Epithelial cell of proximal tubule (primary cell): ENCODE measurements at places on chromosomes 1 and 21. TPM values are rescaled to one million over a fixed set of nuclear protein-coding genes. Genes with fewer than 3 reads are reported as not detected.

- no peak for DNase-seq
Measured at GRCh38 chr1:19080721-19081120, 124.2 kb upstream of the IFFO2 start.

GRCh38 chr21:34801519-34802132, 132.8 kb downstream of the CLIC6 start:
- DNase-seq: no peak

- no peak for DNase-seq
Measured at GRCh38 chr1:78291418-78291817, 199.4 kb upstream of the PTGFR start.

GRCh38 chr21:44327603-44327974, 11.6 kb downstream of the CFAP410 start:
- DNase-seq: no peak

GRCh38 chr1:61887931-61888564, 145.8 kb downstream of the PATJ start:
- no peak for DNase-seq

DNA sequence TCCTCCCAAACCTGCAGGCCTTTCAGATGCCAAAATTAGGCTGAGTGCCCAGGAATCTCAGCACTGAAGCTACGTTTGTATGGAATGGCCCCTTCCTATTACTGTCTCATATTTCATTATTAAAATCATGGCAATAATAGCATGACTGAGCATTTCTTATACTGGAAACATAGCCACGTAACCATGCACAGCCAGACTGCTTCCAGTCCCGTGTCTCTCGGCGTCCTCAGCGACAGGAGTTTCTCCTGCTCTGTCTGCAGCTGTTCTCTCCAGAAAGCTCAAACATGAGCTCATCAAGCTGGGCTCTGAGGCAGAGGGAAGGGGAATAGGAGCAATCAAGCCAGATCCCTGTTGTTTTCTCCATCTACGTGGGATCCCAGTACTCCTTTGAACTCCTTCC, 104.0 kb downstream of the CDC7 start:
- no peak for DNase-seq

DNA sequence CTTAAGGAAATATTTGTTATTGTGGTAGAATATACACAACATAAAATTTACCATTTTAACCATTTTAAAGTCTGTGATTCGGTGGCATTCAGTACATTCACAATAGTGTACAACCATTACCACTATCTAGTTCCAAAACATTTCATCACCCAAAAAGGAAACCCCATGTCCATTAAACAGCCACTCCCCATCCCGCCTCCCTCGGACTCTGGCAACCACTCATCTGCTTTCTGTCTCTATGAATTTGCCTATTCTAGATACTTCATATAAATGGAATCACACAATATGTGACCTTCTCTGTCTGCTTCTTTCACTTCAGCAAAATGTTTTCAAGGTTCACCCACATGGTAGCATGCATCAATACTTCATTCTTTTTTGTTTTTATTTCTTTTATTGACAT, 51.3 kb downstream of the PTP4A2 start:
- no peak for DNase-seq

- DNase-seq: no peak
Measured at GRCh38 chr1:208045463-208046260, 134.7 kb upstream of the CD34 start.

GRCh38 chr1:46030074-46030870, 102.2 kb downstream of the PIK3R3 start:
- no peak for DNase-seq

- no peak for DNase-seq
Measured at GRCh38 chr1:1425753-1426495, 4.8 kb upstream of the ANKRD65 start.

DNA sequence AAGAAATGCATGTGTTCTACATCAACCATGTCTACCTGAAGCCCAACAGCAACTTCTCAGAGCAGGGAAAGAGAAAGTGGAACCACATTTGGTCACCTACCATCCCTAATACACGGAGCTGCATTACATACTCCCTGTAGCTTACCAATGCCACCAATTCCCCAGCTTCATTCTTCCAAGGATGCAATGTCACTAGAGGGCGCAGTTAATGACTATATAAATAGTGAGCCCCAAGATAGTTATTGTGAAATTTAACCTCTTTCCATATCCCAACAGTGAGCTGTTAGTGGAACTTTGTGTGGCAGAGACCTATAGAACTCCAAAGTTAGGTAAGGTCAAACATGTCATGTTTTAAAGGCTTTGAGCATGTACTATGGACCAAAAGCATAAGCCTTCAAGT, 618.3 kb downstream of the SMYD3 start:
- DNase-seq: no peak

- no peak for DNase-seq
Measured at GRCh38 chr1:16971341-16972188, 8.9 kb downstream of the MFAP2 start.

- DNase-seq: no peak
Measured at GRCh38 chr1:46485564-46486431, 3.8 kb upstream of the DMBX1 start.

GRCh38 chr1:164664127-164664526, 105.1 kb downstream of the PBX1 start:
- no peak for DNase-seq

- DNase-seq: no peak
Measured at GRCh38 chr1:171494076-171494475, 8.7 kb downstream of the PRRC2C start.

GRCh38 chr1:218496561-218496960, 151.4 kb downstream of the TGFB2 start:
- DNase-seq: peak; percentile 98

- DNase-seq: no peak
Measured at GRCh38 chr1:59027177-59027576, 243.3 kb upstream of the JUN start.

- DNase-seq: peak; percentile 33
Measured at GRCh38 chr1:81305997-81306452, 494.7 kb upstream of the ADGRL2 start.

GRCh38 chr1:191536791-191537429, 621.4 kb upstream of the RGS18 start:
- DNase-seq: no peak

- DNase-seq: no peak
Measured at GRCh38 chr1:236066828-236067386, 2.0 kb upstream of the NID1 start.

DNA sequence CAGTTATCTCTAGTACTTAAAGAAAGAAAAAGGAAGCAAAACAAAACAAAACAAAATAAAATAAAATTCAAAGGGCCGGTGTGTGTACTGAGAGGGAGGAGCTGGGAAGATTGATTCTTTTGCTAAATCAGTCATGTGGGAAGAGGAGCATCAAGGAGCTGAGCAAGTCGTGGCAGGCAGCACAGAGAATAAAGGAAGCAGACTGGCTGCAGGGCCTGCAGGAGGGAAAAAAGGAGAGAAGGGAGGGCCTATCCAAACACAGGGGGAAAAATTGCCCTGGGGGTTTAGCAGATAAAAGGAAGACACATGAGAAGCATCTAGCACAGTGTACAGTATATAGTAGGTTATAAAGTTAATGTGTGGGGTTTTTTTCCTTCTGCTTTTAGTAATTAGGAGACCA, 27.6 kb downstream of the AGO4 start:
- no peak for DNase-seq

DNA sequence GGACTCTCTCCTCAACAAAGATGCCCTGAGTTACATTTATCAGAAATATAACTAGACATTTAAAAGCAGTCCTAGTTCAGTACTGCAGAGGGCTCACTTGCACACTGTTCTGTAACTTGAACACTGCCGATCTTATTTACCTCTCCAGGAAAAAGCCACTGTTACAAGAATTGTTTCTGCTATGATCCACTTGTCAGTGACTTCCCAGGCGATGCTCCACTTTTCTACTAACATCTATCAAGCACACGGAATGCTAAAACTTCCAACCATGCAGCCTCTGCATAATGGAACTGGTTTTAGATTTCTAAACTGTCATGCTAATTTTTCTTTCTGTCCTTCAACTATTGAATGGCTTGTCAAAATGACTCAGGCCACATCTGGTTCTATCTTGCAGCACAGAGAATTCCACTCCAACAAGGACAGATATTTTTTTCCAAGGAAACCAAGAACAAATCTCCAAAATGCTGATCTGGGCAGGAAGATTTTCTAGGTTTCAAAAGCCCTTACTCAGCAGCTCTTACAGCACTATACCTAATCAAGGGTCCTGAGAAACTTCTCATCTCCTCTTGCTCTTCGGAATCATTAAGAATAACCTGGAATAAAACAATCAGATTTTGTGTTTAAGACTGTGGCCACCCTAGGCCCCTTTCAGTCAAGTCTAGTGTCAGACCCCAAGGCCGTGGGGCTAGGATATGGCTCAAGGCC, 9.9 kb downstream of the SEC16B start:
- no peak for DNase-seq

DNA sequence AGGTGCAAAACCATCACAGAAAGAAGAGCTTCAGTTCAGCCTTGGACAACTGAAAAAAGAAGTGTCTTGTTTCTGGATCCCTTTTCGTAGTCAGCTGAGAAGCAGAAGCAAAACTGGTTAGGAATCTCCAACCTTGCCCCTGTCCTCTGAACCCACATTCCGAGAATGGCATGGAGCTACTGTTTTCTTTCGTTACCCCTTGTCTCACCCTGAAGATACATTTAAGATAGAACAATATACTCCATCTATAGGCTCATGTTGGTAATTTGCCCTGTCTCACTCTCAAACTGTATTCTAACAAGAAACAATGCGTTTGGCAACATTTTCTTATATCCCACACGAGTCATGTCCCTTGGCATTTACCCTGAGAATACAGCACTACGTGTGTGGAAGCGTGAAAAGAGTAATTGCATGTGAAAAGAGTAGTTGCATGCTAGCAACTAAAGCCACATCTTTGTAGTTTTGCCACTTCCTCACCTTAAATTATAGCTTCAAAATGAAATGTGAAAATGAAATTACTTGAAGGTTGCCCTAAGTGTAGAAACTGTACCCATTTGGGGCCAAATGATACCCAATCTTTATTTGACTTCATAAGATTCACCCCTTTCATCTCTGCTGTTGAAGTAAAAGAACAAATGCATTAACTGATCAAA, 5.3 kb downstream of the SLAMF7 start:
- DNase-seq: no peak

DNA sequence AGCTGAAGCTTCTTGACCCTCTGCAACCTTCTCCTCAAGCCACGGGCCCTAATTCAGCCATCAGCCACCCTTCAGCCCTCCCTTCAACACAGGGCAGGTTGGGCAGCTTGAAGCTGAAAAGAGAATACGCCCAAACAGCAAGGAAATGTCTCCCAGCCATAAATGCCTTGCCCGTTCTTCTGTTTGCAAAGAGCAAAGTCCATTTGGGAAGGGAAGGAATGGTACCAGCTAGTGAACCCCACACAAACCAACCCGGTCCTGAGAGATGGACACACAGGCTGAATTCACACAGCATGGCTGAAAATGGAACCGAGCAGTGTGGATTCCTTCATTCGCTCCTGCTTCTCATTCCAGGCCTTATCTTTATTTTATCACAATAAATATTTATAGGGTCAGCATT, 11.5 kb downstream of the PLEKHA6 start:
- DNase-seq: no peak

DNA sequence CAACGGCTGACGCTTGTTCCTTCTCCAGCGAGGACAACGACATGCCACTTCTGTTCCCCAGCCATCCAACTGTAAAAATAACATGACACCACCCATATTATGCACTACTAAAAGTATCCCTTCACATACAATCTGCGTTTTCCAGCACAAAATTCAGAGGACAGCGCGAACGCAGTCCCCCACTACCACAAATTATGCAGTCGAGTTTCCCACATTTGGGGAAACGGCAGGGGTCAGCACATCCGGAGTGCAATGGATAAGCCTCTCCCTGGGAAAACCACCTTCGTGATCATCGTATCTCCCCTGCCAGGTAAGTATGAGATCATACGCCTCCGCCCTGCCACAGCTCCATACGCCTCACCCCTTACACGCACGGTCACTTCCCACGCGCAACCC, 120.9 kb downstream of the PPIAL4G start:
- DNase-seq: no peak

DNA sequence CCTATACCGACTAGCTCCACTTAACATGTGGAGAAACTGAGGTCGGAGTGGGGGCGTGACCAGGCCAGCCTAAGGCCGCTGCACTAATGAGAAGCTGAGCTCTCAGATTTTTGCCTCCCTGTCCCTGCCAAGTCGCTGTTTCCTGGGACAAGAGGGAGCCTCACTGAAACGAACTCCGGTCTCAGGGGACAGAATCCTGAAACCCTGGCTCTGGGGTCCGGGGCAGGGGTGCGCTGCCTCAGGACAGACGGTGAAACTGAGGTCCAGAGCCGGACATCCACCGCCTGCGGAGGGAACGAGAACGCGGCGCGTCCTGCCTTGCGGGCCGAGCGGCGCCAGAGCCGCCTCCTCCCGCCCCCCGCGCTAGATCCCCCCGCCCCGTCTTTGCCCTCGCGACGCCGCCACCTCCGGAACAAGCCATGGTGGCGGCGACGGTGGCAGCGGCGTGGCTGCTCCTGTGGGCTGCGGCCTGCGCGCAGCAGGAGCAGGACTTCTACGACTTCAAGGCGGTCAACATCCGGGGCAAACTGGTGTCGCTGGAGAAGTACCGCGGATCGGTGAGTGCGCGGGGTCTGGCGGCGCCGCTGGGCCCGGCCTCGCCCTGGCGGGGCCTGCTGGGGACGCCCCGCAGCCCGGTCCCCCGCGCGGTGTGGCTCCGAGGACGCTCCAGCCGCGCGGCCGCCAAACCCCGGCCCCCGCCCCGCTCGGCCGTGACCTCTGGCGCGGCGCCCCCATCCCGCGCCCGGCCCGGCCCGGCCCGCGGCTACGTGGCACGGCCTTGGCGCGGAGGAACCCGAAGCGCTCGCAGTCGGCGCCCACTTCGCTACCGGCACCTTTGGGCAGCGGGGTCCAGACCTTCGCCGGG, at the start of gene GPX7:
GPX7 (plus strand) TSS at position 381 of the 865 bp plus-strand sequence; CDS start at position 420, 39 bp downstream.
- DNase-seq: no peak

Gene RXFP4
- not detected in 2 replicates for total RNA-seq

Gene KMO
- total RNA-seq: 1.0 TPM in 1 of 2 replicates, not detected in the other

Gene PIP5K1A
- 62.1 and 68.9 TPM in 2 replicates for total RNA-seq

Gene TLR5
- total RNA-seq: under 0.01 and 0.12 TPM in 2 replicates

Gene FCRL6
- not detected in 2 replicates for total RNA-seq

Gene FMO3
- not detected in 2 replicates for total RNA-seq

Gene S100A9
- 18.9 and 88.6 TPM in 2 replicates for total RNA-seq

Gene RHOU
- 0.14 and 0.58 TPM in 2 replicates for total RNA-seq

Gene USP21
- 10.2 and 20.6 TPM in 2 replicates for total RNA-seq

Gene TTC3
- total RNA-seq: 64.2 and 74.1 TPM in 2 replicates

Gene LYPD8
- not detected in 2 replicates for total RNA-seq

Gene SMIM1
- total RNA-seq: 3.6 TPM in 1 of 2 replicates, not detected in the other

Gene RUNX3
- not detected in 2 replicates for total RNA-seq

Gene ADGRL2
- total RNA-seq: 21.6 and 22.4 TPM in 2 replicates

Gene AMY1C
- total RNA-seq: not detected in 2 replicates

Gene TTLL7
- total RNA-seq: 2.9 and 5.3 TPM in 2 replicates

Gene BECN2
- total RNA-seq: not detected in 2 replicates
